ENCODE measurements at places on chromosomes 7 and 10.

GRCh38 chr10:104028823-104029520, 56.7 kb downstream of the COL17A1 start:
- no peak for DNase-seq

GRCh38 chr7:159145490-159145855, 806 bp upstream of the VIPR2 start:
- no peak for DNase-seq

DNA sequence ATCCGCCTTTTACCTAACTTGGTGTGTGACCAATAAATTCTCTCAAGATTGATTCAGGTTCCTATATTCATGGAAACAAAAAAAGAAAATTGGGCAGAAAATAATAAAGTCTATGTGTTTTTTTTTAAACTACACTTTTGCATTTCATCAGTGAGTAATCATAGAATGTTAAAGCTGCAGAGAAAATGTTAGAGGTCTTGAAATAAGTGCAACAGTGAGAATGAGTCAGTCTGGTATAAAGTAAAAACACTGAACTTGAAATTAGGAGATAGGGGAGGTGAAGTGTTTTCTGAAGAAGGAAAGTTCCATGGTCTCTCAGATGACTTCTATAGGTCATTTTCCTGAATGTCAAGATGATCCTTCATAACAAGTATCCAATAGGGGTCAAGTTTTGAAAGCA, 202.6 kb upstream of the NRP1 start:
- no peak for DNase-seq

DNA sequence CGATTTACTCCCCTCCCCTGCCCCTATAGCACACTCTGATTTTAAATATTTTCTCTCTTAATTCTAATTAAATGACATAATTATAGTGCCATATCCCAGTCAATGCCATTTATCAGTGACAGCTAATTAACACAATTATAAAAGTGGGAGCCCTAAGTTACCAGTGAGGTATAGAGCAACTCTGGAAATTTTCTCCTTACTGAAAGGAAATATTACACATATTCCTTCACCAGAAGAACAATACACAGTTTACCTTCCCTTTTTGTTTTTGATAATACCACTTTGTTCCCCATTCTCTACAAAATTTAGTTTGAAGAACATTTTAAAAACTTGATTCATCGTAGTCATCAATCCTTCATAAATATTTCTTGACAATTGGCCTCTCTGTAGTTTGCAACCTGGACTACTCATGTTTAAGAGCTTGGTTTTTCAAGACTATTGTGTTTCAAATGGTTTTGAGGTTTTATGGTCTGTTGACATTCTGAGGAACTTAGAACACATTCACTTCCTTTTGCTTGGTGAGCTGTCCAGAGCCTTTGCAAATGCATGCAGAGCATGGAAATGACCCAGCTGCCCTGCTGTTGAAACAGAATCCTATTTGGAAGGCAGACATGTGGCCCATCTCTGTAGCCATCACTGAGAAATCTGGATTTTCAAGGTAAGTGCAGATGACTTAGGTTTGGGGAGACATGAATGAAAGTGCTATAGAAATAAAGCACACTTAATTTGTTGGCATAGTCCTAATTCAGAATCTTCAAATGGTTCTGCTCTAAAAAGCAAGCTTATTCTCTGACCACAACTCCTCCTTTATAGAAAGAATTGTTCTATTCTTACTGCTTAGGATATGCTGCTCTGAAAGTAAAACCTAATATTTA, at the start of gene GPR141:
TSS of gene GPR141 (plus strand) at position 521 of the 875 bp plus-strand sequence. CDS start 56,628 bp downstream, outside the sequence.
- DNase-seq, result no peak

- DNase-seq, result peak; percentile 38
These were observed 183.0 kb downstream of the SRPK2 start for GRCh38 chr7:105205592-105206237.

DNA sequence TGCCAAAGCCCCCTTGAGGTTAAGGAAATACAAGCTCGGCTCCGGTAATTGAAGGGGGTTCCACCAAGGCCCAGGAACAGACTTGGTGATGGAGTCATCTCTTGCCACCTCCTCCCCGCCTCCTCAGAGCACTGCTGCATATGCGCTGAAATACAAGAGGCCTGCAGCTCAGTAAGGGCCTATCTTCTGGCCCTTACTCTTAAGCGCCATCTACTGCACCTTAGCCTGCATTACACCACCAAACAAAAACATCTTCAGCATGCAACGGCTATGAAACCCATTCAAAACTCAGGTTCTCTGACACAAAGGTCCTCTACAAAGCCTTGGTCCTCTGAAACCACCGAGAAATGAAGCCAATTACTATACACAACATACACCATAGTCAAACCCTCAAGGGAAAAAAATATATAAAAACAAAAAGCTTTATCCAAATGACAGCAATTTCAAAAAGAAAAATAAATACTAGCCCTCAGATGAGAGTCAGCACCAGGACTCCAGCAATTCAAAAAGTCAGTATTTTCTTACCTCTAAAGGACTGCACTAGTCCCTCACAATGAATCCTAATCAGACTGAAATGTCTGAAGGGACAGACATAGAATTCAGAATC, 176.8 kb upstream of the TBX20 start:
- DNase-seq, result no peak

GRCh38 chr7:135929722-135930141, 47.4 kb downstream of the MTPN start:
- DNase-seq, result no peak

DNA sequence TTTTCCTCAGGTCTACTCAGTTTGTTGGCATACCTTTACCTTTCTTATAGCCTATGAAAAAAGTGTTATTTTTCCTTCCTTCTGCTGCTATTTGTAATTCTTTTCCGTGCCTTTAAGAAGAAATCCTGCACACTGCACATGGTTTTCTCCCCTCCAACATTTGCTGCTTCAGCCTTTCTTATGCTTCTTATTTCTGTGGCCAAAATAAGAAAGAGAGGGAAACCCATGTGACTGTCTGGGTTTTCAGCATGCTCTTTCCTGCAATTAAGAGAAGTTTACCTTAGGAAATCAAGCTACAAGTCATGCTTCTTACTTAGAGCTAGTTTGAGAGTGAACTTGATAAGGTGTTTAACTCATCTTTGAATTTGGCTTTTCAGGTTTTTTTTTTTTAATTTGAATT, 11.0 kb downstream of the TBC1D12 start:
- no peak for DNase-seq

DNA sequence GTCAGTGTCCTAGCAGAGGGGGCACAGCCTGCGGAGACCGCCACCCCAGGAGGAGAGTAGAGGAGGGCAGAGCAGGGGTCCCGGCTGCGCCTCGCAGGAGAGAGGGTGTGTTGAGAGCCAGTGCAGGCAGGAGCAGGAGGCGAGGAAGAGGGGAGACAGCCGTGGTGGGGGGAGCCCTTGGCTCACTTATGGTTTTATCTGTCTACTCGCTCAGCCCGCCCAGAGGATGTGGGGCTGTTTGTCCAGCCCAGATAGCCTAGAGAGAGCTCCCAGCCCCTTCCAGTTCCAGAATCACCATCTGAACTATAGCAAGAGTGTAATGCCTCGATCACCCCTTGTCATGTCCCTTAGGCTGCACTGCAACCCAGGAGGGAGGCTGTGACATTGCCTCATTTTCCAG, 26.6 kb downstream of the SLC29A3 start:
- no peak for DNase-seq

GRCh38 chr10:132519382-132520176, 18.0 kb upstream of the INPP5A start:
- DNase-seq, result no peak

DNA sequence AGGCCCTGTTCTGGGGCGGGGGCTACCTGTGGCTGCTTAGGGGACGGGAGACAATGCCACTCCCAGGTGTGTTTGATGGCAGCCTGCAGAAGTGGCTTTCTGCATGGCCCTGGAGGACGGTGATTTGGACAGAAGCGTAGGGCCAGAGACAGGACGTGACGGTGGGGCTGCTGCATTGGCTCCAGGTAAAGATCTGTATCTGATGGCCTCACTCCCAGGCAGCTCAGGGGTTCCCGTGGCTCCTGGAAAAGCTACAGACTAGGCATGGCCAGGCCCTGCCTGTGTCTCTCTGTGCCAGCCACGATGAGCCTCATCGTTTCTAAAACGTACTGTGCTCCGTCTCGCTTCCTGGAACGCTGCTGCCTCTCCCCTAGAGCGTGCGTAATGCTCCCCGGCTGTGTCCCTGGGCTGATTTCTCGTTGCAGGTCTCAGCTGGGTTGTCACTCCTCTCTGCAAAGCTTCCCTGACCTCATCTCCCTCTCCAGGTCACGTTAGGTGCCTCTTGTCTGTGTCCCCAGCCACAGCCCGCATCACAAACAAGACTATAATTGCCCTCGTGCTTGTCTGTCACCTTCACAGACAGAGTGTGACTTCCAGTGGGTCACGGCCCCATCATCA, 12.6 kb downstream of the GTF2IRD1 start:
- no peak for DNase-seq

DNA sequence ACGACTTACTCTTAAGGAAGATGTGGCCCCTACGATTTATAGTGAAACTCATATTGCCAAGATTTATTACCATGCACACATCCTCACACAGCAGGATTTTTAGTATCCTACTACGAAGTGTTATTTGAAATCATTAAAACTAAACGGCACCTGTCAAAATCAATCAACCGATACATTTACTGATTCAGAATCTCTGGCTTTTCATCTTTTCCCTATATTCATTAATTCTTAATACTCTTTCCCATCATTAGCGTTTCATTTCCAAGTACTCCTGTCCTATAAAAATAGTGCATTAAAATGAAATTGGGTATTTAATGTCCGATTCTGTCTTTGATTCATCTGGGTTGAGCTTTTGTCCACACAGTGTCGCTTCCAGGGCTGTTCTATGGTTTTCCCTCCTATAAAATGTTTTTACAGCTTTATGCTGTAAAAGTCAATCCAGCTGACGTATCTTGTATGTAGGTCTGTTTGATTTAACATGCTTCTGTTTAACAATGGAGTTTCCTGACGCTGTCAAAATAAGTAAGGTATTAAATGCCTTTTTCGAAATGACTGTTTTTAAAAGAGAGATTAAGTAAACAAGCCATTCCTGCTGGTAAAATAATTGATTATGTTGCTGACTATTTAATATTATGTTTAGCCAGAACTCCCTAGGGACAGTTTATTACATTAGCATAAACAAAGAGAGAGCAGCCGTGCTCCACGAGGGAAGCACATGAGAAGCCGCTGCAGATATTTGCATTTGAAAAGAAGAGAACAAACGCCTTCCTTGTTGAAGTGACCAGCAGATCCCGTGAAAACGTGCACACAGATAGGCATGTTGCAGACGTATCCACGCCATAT, 22.3 kb upstream of the SFMBT2 start:
- no peak for DNase-seq

DNA sequence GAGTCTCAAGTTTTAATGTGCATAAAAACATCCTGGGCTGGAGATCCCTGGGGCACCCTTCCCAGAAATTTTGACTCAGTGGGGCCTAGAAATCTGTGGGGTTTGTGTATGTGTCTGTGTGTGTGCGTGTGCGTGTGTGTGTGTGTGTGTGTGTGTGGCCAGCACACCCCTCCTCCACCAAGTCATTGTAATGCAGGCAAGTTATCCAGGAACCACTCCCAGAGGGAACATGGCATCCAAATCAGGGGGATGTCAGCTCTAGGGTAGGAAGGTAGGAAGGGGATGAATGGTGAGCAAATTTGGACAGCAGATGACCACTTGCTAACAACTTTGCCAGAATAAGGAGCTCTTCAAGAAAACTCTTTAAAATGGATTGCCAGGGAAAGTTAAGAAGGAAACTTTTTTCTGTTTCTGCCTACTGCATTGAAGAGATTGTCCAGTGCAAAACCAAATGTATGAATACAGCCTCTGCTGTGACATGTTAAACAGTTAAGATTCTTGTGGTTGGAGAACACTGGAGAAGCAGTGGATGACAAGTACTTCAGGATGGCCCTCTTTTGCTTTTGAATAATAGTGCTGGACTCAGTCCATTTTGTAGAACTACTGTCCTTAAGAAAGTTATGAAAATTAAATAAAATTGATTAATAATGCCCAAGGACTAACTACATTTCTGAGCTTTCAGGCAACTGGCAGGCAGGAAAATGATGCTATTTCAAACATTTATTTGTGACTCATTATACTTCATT, 12.3 kb downstream of the STAMBPL1 start:
- DNase-seq, result no peak

- no peak for DNase-seq
These were observed 29.8 kb downstream of the LEP start for GRCh38 chr7:128270826-128271272.

- DNase-seq, result no peak
These were observed 515.2 kb downstream of the REEP3 start for GRCh38 chr10:64036321-64036930.

- DNase-seq, result no peak
These were observed 24.0 kb downstream of the ELFN1 start for GRCh38 chr7:1693991-1694524.

DNA sequence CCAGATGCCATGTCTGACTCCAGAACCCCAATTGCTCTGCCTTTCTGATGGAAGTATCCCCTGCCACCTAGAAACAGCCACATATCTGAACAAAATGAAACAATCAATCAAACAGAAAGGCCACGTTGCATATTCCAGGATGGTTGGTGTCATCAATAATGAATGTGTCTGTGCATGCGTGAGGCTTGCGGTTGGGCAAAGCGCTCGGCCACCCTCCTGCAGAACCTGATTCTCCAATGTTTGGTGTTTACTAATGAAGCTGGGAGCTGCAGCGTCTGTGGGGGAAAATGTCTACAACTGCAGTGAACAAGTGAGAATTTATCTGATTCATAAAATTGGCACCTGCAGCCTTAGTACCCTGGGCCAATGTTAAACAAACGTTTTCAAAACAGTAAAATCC, 121.2 kb upstream of the ADARB2 start:
- no peak for DNase-seq

GRCh38 chr7:128829391-128830166, 627 bp upstream of the FLNC start:
- DNase-seq, result no peak

DNA sequence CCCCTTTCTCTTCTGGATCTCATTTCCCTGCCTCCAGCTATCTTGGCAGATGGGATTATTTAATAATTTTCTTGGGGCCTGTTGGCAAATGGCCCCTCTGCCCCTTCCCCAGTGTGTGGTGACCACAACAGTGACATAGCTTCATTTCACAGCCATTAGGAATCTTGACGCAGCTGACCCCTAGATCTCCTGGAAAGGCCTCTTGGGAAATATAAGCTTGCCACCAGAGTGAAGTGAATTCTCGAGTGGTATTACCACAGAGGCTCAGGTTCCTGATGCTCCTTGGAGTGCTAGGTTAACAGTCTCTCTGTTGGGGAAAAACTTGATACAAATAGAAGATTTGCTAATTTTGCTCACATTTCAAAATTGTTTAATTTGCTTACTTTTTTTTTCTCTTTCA, 57.8 kb downstream of the AUTS2 start:
- no peak for DNase-seq

- no peak for DNase-seq
These were observed 15.8 kb upstream of the LIPN start for GRCh38 chr10:88744002-88744401.

DNA sequence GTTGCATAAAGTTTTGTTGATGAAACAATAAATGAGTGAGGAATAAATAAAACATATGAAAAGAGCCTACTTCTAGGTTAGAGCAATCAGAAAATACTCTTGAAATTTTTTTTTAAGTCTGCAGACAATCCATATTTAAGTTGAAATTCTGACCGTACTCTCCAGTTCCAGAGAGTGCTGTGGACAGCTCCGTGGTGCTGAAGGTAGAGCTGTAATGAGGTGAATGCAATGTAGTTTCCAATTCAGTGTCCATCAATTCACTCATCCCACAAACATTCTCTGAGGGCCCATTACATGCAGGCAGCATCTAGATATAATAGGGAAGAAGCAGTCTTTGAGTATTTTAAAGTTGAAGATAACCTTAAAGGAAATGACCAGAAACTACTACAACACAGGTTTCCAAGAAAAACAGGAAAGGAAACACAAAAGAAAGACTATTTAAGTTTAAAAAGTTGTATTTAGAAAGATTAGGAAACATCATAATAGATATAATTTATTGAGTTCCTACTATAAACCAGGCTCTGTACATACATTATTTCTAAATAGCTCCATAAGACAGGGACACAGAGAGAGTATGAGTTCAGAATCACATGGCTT, 44.0 kb upstream of the CRTAC1 start:
- DNase-seq, result no peak
